ENCODE measurements at places on chromosomes 13 and 19.

- DNase-seq = peak; percentile 95
These were observed 80.0 kb upstream of the GPR183 start for GRCh38 chr13:99386911-99387788.

GRCh38 chr13:19050901-19051300 lies 130.7 kb downstream of the TUBA3C start:
- no peak for DNase-seq

GRCh38 chr13:113365583-113365970 lies 1.6 kb upstream of the GRTP1 start:
- DNase-seq = no peak

- DNase-seq = no peak
These were observed 95.4 kb downstream of the ZMYM2 start for GRCh38 chr13:20053891-20054290.

- no peak for DNase-seq
These were observed 33.2 kb upstream of the PEPD start for GRCh38 chr19:33554821-33555220.

DNA sequence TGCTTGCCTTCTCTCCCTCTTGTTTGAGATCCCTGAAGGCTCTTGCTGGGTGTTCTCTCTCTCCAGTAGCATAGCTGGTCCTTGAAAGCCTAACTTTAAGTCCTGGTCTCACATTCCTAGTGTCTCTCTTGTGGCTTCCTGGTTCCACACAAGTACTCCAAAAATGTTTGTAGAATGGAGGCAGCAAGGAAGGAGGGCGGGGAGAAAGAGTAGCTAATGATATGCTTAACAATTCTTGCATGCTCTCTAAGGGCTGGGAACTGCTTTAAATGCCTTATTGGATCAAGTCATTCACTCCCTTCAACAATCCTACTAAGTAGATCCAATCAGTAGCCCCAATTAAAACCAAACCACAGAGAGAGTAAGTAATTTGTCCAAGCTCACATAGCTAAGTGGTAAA lies 357.3 kb downstream of the KLF5 start:
- DNase-seq = no peak

GRCh38 chr19:36573895-36574720 lies 1.0 kb upstream of the ZNF529 start:
- DNase-seq = no peak

DNA sequence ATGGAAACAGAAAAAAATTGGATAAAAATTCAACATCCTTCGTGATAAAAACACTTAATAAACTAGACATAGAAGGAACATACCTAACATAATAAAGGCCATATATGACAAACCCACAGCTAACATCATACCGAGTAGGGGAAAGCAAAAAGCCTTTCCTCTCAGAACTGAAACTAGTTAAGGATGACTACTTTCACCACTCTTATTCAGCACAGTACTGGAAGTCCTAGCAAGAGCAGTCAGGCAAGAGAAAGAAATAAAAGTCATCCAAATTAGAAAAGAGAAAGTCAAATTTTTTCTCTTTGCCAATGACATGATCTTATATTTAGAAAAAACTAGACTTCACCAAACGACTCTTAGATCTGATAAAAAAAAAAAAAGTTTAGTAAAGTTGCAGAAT lies 25.8 kb upstream of the SLC7A9 start:
- no peak for DNase-seq

DNA sequence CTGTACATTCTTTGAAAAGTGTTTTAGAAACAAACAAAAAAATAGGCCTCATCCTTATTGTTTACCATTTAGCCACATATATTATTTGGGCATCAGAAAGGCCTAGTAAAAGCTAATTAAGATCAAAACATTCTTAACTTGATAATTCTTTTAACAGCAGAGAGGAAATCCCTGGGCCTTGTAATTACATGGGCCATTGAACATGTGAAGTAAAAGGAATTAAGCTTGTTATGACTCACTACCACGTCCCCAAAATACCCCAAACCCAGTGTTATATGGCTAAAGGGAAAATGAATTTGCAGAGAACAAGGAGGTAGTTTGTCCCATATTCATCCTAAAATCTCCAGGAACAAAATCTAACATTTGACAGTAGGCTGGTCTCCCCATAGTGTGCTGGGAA lies 439.8 kb downstream of the ITGBL1 start:
- no peak for DNase-seq

DNA sequence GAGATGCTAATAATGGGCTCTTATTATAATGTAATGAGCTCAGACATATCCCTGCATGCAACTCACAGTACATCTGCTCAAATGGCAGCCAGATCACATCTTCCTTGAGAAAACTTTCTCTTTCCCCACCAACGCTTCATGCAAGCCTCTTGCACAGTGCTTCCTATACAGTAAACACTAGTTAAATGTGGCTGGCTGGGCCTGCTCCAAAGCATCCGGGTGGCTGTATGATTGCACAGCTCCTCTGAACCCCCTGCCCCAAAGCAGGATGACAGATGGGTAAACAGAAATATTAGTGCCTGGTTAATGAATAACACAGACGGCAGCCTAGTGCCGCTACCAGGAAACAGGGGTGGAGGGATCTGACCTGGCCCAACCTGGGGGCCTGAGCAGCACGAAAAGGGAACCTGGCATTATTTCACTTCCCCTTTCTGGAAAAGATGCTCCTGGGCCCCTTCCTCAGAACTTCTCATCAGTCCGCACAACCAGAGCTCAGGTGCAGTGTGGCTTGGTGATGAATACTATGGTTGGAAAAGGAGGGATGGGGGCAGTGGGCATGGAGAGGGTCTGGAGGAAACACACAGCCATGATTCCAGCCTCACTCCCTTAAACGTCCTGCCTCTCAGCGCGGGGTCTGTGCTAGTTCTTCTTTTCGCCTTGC lies 10.8 kb downstream of the FFAR2 start:
- no peak for DNase-seq

DNA sequence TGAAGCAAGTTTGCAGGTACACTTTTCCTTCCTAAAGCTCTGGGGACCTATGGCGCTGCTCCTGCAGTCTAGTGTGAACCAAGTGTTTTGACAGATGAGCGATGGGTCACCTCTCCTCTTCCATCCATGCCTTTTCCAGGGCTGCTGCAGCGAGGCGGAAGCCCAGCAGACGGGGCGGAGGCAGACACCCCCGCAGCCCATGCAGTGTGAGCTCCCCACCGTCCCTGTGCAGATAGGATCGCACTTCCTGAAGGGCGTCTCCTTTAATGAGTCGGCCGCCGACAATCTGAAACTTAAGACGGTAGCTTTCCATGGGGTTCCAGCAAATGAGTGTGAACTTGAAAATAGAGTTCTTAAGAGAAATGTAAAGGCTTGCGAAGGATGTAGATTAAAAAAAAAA lies 37.1 kb upstream of the GPI start:
- DNase-seq = no peak

DNA sequence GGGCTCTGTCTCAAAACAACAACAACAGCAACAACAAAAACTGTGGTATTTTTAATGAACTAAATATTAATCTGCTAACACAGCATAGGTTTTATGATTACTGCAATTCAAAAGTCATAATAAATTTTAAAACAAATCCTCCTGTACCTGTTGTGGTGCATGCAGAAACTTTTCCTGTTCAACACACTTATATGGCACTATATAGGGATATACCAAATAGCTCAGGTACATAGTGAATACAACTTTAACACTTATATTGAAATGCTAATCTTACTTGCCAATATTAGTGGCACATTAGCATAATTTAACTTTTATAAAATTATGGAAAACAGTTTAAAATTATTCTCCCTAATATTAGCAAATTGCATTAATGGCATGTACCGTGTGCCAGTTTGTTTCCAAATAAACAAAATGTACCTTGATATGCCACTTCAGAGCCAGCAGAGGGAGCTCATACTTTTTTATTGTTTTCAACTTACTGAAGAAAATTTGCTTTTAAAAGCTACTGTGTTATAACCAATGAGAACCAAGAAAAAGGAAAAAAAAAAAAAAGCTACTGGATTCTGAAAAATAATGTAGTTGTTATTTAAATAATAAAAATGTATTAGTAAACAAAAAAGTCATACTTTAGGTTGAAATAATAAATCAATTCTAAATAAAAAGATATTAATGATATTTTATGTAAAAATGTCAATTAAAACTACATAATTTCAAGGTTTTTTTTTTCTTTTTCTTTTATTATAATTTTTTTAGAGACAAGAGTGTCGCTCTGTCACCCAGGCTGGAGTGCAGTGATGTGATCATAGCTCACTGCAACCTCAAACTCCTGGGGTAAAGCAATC lies 18.0 kb upstream of the RBM26 start:
- no peak for DNase-seq

DNA sequence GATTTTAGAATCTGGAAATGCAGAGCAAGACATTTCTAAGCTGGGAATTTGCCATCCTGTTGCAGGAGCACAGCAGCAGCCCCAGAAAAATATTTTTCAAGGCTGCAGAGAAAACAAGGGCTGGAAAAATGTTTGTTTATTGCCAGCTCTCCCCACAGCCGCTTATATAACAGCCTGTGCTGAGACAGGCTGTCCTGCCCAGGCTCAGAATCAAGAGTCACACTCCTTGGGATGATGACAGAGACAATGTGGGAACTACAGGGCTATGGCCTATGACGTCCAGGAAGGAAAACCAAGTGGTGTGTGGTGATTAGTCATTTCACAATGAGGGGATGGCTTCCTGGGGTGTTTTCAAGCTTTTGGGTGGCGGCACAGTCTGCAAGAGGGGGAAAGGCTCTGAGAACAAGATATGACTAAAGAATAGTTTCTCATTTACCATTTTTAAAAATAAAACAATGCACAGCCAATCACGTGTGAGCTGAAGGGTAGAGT lies 136.3 kb upstream of the SERP2 start:
- DNase-seq = peak; percentile 32

DNA sequence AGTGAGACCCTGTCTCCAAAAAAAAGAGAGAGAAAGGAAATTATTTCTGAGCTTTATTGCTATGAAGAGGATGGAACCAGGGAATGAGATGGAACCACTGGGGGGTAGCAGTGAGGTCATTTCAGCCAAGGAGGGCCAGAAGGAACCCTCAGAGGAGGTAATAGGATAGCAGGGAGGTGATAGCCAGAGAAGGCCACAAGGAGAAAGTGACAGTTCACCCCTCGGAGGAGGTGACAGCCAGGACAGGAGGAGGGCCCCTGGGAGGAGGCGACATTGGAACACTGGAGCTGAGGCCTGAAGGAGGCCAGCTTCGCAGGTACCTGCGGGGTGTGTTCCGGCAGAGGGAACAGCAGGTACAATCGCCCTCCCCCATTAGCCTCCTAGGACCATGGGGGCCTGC lies 675 bp upstream of the PGPEP1 start:
- peak; percentile 23 for DNase-seq

DNA sequence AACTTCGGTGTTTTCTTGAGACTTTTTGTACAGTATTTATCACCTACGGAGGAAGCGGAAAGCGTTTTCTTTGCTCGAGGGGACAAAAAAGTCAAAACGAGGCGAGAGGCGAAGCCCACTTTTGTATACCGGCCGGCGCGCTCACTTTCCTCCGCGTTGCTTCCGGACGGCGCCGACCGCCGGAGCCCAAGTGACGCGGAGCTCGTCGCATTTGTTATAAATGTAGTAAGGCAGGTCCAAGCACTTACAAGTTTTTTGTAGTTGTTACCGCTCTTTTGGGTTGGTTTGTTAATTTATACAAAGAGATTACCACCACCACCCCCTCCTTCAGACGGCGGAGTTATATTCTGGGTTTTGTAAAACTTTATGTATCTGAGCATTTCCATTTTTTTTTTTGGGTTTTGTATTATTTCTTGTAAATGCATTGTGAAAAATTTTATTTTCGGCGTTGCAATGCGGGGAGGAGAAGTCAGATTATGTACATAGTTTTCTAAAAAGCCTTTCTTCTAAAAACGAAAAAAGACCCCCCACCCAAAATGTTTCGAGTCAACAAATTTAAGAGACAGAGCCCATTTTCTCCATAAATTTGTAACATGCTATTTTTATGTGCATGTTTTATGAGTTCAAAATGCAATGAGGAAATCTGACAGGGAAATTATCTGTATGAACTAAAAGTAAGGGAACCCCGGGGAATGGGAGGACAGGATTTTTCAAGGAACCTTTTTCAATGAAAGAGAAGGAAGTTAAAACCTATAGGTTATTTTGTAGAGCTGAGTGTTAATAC lies 2.3 kb downstream of the SOX1 start:
- peak; percentile 24 for DNase-seq

GRCh38 chr13:34278780-34279179 lies 460.8 kb downstream of the RFC3 start:
- no peak for DNase-seq

- DNase-seq = no peak
These were observed 93.8 kb upstream of the RAP2A start for GRCh38 chr13:97339988-97340749.

DNA sequence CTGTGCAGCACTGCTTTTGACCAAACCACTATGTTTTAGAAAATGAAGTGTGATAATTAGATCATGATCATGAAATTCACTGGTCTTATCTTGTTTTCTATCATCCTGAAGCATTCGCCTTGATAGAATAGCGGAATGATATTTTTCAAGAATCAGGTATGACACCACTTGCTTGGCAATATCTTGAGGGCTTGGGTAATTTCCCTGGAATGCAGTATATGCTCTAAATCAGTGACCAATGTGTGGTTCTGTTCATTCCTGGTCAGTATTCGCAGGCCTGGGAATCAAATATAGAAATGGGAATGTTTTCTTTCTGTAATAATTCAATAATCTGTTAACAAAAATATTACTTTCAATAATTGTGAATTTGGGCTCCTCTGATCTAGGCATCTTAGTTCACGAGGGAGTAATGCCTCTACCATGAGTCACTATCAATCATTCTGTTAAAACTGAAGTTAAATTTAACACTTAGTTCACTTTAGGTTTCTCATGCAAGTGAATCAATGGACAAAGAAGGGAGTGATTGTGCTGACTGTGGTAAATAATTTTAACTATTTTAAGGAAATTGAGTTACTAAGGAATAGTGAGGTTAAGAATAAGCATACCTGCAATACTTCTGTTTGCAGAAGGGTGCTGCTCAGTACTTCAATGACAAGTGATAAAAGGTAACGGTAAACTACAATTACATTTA lies 137.9 kb downstream of the PCDH20 start:
- DNase-seq = no peak

- peak; percentile 66 for DNase-seq
These were observed 8.0 kb downstream of the MYO1F start for GRCh38 chr19:8569066-8569771.

GRCh38 chr13:73708393-73708985 lies 425.7 kb downstream of the KLF12 start:
- DNase-seq = peak; percentile 31

GRCh38 chr13:111663953-111664421 lies 343.5 kb downstream of the TEX29 start:
- no peak for DNase-seq

GRCh38 chr13:36917311-36917710 lies 2.7 kb downstream of the SMAD9 start:
- DNase-seq = no peak

- DNase-seq = no peak
These were observed 12.1 kb downstream of the ZBTB7A start for GRCh38 chr19:4054441-4055208.

Data from activated T-cell treated with anti-CD3 and anti-CD28 coated beads, Interleukin-2, amount 50 U/mL, for 48 hours (primary cell).